Adrenal gland (tissue), 19 donors: ENCODE measurements at places on chromosomes 6 and 20.

DNA sequence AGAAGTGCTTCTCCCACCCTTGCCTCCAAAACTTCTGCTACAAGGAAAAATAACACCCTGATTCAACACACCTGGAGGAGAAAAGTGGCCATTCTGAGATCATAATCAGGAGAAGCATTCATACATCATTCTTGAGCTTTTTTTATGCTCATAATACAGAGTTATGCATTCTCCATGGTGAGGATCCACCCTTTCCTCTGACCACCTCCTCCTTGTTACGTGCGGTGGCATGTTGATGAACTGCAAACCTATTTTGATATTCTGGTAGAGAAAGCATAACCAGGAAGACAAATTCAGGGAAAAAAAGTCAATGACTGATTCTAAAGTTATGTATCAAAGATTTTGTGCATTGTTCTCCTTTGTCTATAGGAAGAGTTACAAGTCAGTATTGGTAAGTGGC lies 169.8 kb downstream of the KLHL32 start:
- H3K4me3 ChIP-seq: no peak overlapping the region
- no peaks in the 10 kb centered on the region for H3K36me3 ChIP-seq
- H3K4me1 ChIP-seq: no peaks in the 10 kb centered on the region
- no peak for DNase-seq
- H3K27ac ChIP-seq: no peak overlapping the region

DNA sequence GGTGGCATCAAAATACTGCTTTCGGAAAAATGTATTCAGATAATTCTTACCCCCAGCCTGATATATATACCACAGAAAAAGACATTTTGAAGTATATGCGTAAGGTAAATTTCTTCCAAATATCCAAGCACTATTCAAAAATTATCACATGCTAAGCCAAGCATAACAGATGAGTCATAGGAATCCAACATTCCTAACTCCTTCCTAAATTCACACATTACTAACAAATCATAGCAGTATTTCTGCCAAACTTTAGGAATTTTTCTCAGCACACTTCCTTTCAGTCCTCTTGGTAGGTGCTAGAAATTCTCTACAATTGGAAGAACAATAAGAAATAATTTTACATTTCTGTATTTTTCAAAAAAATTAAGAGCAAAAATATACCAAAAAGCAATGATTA lies 417.5 kb downstream of the EYS start:
- no peak for DNase-seq
- H3K27me3 ChIP-seq: no peaks in the 10 kb centered on the region
- no peaks in the 10 kb centered on the region for H3K36me3 ChIP-seq
- H3K4me1 ChIP-seq: no peaks in the 10 kb centered on the region

GRCh38 chr6:38025451-38025850 lies 205.9 kb downstream of the ZFAND3 start:
- no peaks in the 10 kb centered on the region for H3K36me3 ChIP-seq
- no peak for DNase-seq
- H3K27ac ChIP-seq: no peak overlapping the region
- H3K4me3 ChIP-seq: no peak overlapping the region
- H3K4me1 ChIP-seq: no peaks in the 10 kb centered on the region
- H3K27me3 ChIP-seq: no peaks in the 10 kb centered on the region

- DNase-seq: no peak
- no peaks in the 10 kb centered on the region for H3K27me3 ChIP-seq
- H3K4me1 ChIP-seq: no peaks in the 10 kb centered on the region
- no peaks in the 10 kb centered on the region for H3K36me3 ChIP-seq
Observed at GRCh38 chr6:139165324-139165723, 30.4 kb downstream of the HECA start.
